SHP77 treated with DMSO at 0.1 percent for 48 hours (cell line): ENCODE measurements at places on chromosomes 6 and 20.

DNA sequence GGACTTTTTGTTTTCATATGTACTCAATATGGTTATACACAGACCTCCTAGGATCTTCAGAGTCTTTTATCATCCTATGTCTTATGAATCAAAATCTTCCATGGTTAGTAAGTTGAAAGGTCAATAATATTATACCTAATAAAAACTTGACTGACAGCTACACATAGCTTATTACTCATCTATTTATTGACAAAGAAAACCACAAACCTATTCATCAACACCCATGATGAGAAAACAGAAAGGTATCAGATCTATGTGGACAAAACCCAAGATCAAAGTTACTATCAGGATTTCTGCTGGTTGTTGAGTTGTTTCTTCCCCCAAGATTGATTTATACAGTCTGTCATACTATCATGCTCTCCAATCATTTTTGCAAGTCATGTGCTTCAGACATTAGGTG, 460.1 kb upstream of the MANEA start:
- no peak for DNase-seq

DNA sequence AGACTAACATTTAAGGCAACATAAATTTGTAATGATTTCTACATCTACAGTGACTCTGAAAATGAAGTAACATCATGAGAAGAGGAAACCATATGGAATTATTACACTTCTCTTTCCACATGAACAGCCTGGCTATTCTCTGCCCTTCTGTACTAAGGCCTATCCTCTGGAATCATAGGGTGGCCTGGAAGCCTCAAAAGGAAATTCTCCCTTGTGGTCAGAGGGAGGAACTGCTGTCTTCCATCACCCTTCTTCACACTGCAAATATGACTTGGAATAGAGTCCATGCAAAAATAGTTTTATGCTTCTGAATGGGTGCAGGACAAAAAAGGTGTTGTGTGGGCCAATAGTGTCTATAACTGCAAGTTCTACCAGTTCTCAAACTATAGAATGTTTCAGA, 44.6 kb upstream of the SH3BGRL2 start:
- no peak for DNase-seq

GRCh38 chr6:86537292-86537861, 400.0 kb upstream of the HTR1E start:
- DNase-seq = no peak

DNA sequence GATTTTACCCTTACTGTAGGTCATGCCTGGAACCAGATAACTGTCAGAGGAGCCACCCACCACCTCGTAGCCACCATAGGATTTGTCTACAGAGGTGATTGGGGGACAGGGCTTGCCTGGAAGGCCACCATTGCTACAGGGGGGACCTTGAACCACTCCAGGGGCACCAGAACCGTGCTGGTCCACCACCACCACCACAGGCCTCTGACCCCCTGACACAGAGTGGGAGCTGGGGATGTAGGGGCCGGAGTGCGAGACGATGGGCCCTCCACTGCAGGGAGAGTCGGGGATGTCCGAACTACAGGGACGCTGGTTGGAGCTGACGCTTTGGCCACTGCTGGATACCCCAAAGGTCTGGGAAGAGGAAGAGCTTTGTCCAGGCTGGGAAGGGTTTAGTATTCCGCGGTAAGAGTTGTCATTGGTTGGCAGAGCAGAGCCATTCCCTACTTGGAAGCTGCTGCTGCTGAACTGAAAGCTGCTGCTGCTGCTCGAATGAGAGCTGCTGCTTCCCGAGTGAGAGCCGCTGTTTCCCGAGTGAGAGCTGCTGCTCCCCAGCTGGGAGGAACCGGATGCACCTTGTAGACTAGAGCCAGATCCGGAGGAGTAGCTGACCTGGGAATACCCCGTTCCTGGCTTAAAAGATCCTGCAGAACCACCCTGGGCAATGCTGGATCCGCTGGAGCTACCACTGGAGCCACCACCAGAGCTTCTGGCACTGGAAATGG, 2.2 kb downstream of the PSORS1C1 start:
- no peak for DNase-seq

DNA sequence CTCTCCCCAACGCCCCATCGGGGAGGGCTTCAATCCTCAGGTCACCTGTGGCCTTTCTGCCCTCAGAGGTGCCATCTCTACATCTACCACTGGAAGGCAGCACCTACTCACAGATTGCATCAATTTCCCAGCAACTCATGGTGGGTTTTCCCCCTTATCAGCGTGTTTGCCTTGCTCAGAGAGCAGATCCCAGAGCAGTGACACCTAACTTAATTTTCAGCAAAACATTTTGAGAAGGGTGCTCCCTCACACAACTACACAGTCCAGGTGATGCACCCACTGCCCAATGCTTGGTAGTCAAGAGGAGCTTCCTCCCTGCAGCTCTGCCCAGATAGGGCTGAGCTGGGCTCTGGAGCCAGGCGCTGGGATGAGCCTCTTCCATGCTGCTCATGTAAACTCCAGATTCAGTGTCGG, 48.2 kb downstream of the PLG start:
- no peak for DNase-seq

- no peak for DNase-seq
These were observed 136.9 kb upstream of the SLC22A16 start for GRCh38 chr6:110613356-110613755.
